NCI-H2171 (cell line): ENCODE measurements at places on chromosomes 6 and 20.

DNA sequence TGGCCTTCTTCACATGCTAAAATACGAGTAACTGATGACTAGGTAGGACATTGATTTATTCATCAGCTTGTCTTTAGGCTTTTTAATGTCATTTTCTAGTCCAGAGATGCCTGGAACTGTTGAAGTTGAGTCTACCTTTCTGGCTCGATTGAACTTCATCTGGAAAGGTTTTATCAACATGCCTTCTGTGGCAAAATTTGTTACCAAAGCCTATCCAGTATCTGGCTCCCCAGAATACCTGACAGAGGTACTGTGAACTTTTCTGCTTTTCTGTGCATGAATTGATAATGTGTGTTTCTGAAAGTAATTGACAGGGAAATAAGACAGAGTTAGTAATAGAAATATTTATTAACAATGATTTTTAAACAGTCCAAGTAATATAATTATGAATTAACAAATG, 71.0 kb downstream of the PHF3 start:
- no peak for DNase-seq

- no peak for DNase-seq
Observed at GRCh38 chr6:110067837-110068591, 89.9 kb downstream of the GPR6 start.

GRCh38 chr6:167143041-167143440, 14.7 kb downstream of the GPR31 start:
- DNase-seq, result no peak

DNA sequence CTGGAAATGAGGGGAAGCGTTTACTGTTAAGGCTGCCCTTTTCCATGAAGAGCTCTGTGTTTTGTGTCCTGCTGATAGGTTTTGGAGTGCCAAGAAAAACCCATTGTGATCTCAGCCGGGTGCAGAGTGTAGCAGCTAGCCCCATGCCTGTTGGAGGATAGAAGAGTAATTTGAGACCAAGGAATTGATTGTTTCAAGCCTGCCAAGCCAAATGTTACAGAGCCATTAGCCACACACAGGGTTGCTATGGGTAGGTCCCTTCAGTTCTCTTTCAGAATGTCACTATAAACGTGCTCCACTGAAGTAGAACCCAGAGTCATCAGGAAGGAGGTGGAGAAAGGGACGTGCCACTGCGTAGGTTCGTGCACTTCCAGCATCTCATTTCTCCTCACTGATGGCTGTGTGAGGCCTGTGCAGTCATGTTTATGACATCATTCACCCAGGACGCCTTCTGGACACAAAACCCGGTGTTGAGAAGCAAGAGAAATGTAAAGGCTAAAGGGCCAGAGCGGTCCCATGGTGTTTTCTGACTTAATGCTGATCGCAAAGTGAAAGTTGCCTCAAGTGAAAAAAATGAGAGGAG, 6.6 kb downstream of the GMPR start:
- DNase-seq, result no peak

DNA sequence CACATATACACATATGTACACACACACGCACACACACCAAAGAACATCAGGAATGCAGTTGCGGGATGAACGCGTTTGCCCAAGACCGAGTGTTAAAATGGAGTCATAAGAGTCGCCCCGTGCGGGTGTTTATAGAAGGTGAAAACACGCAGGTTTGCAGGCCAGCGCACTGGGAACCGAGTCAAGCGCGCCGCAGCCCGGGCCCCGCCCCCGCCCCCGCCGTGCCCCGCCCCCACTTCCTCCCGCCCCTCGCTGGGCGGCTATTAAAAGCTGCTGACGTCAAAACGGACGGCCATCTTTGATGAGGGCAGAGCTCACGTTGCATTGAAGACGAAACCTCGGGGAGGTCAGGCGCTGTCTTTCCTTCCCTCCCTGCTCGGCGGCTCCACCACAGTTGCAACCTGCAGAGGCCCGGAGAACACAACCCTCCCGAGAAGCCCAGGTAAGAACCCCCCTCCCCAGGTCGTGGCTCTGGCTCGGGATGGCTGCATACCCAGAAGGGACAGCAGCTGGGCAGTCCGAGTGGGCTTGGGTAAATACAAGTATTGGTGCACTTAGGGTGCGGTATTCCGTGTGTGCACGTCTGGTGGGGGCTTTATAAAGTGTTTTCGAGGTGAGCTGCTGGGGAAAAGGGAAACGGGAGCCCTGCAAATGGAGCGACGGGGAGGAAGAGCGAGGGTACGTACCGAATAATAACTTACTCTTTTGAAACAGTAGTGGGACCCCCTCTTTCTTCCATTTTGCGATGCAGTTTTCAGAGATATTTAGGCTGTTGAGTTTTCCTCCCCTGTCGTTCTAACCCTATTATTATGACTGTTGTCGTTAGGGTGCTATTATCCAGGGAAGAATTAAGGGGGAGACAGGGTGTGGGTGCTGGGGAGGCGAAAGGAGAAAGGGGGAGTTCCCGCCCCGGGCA, at the start of gene SNAP25:
SNAP25 (plus strand) TSS at position 295 of the 916 bp plus-strand sequence. CDS start 56,662 bp downstream, outside the sequence.
- peak; percentile 99 for DNase-seq

DNA sequence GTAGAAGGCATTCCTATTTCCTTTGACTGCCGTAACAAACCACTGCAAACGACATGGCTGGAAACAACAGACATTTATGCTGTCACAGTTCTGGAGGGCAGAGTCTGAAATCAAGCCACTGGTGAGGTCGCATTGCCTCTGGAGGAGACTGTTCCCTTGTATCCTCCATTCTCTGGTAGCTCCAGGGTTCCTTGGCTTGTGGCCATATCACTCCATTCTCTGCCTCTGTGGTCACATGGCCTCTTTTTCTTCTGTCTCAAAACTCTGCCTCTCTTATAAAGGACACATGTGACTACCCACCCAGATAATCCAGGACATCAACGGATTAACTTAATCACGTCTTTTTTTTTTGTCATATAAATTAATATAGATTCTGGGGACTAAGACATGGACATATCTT, 84.4 kb downstream of the LYRM2 start:
- DNase-seq, result no peak
